ENCODE measurements at places on chromosomes 12 and 14.

DNA sequence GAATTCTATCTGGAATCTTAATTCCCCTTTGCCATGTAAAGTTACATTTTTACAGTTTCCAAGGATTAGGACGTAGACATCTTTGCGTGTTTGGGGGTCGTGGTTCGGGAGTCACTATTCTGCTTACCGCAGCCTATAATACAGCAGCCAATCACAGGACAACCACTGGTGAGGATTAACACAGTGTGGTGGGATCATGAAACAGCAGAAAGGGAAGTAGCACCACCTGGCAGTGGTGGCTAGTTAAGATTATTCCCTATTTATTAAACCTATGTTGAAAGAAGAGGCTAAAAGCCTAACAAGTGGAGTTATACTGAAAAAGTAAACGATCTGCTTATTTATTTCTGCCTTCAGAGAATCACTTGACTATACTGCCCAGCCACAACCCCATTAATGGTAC is 71.7 kb downstream of the IPO8 start:
- no peak for DNase-seq

- DNase-seq: no peak
These were observed 3.4 kb downstream of the DCTN2 start for GRCh38 chr12:57543581-57543980.

DNA sequence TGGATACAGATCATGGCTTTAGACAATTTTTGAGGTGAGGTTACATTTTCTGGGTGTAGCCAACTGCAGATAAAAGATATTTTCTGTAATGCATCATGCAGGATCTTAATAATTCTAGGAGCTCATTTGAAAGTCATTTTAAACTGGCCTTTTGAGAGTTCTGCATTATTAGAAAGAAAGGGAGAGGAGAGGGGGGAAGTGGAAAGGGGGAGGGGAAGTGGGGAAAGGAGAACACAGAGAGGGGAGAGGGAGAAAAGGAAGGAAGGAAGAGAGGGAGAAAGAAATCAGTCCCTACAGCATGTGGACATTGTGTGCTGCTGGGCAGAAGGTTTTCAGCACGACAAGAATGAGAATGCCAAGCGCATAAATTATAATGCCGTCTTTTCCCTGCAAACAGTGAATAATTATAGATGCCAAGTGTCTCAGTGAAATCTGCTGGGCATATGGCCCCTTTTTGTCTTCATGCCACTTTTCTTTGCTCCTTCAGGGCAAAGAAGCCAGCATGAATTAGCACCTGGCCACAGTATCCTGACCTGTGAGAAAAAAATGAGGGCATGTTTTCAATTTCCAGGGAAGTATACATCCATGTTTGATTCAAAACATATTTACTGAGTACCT is 22.7 kb upstream of the PPP2R5C start:
- no peak for DNase-seq

DNA sequence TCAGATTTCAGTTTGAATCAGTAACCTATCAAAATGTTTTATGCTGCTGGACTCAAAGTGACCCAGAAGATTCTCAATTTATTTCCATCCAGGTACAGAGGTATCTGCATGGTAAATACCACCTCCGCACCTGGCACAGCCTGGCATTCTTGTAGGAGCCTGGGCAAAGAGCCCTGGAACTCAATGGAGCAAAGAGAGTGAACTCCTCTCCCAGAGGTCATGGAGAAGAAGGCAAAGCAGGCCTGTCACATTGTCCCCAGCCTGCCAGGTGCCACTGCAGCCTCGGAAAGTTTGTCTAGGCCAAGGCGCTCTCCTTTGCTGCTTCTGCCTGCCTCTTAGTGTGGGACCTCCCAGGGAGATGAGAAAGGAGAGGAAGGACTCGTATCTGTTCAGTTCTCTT is 319.8 kb downstream of the ZFP36L1 start:
- no peak for DNase-seq

DNA sequence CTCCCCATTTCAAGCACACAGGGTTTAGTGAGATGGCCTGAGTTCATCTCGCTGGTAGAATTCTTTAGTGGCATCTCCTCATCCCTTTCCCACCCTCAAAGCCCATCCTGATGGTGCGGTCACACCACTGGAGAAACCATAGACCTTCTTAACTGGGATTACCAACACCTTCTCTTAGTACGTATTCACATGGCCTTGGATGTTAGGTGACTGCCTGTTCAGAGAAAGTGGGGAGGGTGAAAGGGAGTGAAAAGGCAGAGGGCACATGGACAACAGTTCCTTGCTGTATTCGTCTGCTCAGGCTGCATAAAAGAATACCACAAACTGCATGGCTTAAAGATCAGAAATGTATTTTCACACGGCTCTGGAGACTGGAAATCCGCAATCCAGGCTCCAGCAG is 306.1 kb downstream of the ZFP36L1 start:
- no peak for DNase-seq

DNA sequence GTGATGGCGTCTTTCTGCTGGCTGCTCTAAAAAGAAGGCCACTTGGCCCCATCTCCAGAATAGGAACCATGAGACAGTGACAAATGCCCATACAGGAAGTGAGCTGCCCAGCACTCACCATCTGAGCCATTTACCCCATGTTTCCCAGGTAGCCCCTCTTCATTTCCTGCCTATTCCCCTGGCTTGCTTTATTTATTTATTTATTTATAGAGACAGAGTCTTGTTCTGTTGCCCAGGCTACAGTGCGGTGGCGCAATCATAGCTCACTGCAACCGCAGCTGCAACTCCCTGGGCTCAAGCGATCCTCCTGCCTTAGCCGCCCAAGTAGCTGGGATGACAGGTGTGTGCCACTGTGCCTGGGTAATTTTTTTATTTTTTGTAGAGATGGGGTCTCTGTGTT is 71.2 kb downstream of the RIN3 start:
- no peak for DNase-seq

- no peak for DNase-seq
These were observed 69.0 kb upstream of the REP15 start for GRCh38 chr12:27627123-27627852.

Measured in cortex of kidney (tissue), 1 donor.